Activated gamma-delta T cell treated with anti-CD3 and anti-CD28 coated beads, Interleukin-2, amount 50 U/mL, for 16 hours (primary cell): ENCODE measurements at places on chromosomes 5 and 9.

GRCh38 chr9:68643901-68644809 is 60.9 kb upstream of the PIP5K1B start:
- DNase-seq: no peak

DNA sequence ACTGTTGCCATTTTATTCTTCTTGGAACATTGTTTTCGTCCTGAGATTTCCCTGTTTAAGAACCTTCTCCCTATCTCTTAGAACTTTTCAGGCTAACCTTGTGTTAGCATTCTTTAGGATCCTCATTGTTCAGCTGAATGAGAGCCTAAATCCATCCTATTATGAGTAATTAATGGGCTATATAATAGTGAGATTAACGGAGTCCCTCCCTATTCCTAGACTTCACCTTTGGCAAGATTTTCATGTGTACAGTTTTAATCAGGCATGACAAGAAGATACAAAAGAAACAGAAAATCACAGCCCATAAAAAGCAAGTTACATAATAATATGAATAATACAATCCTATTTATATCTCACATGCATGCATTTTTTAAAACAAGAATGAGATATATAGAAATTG is 9.1 kb upstream of the MSMP start:
- no peak for DNase-seq

DNA sequence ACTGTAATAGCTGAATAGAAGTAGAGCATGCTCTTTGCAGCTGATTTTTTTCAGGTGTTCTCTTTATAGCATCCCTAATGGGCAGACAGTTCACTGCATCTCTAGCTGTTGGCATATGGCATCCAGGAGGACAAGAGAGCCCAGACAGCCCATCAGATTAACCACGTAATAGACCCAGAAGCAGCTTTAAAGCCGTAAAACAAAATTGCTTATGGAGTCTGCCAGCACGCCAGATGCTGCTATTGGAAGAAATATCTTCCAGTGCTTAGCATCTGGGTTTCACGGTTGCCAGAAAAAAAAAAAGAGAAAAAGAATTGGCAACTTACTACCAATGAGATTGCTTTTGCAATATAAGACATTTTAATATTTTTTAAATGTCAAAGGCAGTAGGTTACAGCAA is 869.4 kb upstream of the NUDT12 start:
- DNase-seq: no peak

DNA sequence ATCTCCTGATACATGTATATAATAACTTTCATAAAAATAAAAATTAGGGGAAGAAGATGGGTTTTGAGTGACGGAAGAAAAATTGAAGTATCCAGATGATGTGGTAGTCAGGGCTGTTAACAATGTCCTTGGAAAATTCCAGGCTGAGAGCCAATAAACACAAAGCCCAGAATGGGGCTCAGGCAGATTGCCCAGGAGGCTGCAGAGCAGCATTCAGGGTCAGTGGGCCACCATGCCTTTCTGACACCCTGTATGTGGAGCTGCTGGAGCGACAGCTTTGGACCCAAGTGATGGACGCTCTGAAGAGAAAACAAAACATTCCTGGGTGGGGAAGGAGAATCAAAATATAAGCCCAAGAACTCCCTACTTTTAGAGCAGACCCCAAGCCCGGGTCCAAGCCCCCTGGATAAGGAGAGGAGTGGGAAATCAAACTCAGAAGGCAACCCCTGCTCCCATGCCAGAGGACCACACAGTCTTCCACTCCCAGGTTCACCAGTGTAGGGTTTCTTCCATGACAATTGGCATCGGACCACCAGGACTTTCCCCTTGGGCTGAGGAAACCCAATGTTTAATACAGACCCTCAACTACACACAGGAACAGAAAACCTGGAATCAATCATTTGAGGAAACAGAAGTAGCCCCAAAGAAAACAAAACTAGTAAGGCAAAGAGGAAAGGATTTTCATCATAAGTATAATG is 45.7 kb upstream of the SPATA31C2 start:
- DNase-seq: no peak

DNA sequence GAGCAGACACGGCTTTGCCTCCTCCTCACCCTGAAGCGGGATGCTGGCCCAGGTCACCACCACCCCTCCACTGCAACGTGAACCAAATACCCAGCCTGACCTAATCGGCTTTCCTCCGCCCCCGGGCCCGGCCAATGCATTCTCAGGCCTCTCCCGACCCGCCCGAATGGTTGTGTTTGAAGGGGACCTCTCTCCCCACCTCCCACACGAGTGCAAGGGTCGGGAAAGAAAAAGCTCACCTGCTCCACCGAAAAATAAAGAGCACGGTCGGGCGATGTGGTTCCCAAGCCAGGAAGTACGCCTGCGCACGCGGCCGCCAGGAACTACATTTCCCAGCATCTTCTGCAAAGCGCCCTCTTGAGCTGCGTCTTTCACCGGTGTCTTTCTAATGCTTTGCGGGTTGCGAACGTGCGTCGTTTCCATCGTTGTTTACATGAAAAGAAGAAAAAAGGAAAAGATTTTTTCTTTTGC is at the start of gene ZNF883:
Gene ZNF883 (minus strand): TSS at position 282 of the 471 bp plus-strand sequence.
- no peak for DNase-seq

DNA sequence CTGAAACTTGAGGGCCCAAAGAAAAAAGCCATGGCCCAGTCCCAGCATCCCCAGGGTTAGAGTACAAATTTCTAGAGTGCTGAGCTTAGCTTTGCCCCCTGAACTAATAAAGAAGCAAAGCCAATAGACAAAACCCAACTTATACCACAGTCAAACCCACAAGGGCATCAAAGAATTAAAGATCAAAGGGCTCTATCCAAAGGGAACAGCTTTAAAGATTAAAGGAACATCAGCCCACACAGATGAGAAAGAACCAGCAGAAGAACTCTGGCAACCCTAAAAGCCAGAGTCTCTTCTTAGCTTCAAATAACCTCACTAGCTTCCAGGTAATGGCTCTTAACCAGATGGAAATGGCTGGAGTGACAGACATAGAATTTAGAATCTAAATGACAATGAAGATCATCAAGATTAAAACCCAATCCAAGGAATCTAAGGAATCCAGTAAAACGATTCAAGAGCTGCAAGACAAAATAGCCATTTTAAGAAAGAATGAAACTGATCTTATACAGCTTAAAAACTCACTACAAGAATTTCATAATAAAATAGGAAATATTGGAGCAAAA is 93.9 kb downstream of the YIPF5 start:
- DNase-seq: no peak

DNA sequence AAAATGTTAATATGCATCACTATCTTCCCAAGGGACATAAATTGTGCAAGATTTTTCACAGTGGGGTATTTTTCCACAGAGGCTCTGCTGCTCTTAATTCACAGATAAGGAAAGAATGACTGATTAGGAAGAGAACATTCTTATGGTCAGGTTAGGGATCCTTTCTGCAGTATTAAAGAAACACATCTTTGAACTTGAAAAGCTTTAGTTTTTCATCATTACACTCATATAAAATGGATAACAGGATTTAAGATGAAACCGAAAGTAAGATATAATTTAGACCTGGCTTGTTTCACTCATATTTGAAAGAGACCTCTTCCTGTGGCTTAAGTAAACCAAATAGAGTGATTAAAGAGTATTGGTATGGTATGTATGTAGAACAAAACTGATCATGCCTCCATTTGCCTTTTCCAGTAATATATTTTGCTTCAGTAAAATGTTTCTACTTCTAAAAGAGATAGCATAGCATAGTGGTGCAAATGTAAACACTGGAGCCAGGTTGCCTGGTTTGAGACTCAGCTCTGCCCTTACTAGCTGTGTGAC is 160.0 kb downstream of the PRR16 start:
- DNase-seq: no peak

DNA sequence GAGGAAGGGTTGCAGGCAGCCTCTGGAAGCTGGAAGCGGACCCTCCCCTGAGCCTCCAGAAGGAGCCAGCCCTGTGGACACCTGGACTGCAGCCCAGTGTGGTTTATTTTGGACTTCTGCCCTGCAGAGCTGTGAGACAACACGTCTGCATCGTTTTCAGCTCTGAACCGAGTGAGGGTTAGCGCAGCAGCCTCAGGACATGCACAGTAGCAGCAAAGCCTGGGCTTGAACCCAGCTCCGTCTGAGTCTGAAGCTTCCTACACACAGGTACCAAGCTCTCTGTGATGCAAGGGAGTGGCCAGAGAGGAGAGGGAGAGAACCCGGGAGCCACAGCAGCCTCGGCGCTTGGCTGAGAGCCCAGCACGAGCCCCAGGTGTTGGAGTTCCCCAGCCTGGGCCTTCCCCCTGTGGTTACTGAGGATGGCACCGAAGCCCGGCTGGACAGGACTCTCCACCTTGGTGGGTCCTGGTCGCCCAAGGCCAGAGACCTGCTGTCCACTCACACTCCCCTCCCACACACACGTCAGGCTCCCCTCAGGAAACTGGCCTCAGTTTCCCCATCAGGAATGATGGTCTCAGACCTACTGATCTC is 128.2 kb downstream of the OLFM1 start:
- no peak for DNase-seq

DNA sequence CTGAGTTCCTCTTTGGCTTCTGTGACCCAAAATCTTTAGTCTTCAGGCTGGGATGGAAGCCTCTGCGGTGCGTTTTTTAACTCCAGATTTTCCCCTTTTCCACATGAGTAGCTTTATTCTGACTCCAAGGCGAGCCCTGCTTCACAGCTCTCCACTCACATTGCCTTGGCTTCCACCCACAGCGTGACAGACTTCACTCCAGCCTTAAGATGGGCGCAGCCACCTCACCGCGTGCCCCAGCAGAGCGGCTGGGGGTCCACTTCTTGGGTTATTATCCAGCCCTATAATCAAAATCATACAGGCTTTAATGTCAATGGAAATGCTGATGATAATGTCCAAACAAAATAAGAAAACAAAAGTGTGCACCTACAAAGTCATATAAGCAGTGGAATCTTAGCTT is 1.2 kb downstream of the EXOC3 start:
- DNase-seq: no peak

- no peak for DNase-seq
These were observed 1052.7 kb upstream of the ARRDC3 start for GRCh38 chr5:92435781-92436180.

DNA sequence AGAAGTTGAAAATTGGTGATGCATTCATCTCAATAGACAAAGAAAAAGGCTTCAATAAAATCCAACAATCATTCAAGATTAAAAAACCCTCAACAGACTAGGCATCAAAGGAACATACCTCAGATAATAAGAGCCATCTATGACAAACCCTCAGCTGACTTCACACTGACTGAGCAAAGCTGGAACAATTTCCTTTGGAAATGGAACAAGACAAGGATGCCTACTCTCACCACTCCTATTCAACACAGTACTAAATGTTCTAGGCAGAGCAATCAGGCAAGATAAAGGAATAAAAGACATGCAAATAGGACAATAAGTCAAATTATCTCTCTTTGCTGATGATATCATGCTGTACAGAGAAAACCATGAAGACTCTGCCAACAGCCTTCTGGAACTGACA is 1188.1 kb downstream of the DTWD2 start:
- DNase-seq: no peak

DNA sequence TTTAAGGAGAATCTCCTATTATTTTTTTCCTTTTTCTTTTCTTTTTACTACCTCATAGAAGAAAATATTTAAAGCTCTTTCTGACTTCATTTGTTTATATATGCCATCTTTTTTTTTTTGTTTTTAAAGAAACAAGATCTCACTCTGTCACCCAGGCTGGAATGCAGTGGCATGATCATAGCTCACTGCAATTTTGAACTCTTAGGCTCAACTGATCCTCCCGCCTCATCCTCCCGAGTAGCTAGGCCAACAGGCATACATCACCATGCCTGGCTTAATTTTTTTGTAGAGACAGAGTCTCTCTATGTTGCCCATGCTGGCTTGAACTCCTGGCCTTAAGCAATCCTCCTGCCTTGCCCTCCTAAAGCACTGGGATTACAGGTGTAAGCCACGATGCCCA is 59.5 kb downstream of the LNPEP start:
- DNase-seq: no peak

DNA sequence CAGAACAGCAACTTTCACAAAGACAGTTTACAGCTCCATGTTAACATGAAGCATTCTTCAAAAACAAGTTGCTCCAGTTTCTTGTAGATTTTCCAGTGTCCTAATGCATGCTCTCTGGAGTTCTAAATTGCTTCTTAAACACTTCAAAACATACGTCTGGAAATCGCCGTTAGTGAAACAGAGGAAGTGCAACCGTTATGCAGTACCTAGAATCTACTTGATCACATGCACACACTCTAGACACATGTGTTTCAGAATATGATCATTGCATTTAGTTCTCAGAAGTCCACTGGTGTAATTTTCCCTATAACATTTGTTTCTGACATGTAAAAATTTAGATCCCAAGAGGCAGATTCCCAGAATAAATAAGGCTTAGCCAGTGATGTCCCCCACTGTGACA is 41.1 kb upstream of the RUFY1 start:
- DNase-seq: no peak

GRCh38 chr5:96714450-96714849 is 52.3 kb downstream of the CAST start:
- DNase-seq: no peak

GRCh38 chr9:136694163-136694871 is 7.1 kb upstream of the AGPAT2 start:
- DNase-seq: no peak

DNA sequence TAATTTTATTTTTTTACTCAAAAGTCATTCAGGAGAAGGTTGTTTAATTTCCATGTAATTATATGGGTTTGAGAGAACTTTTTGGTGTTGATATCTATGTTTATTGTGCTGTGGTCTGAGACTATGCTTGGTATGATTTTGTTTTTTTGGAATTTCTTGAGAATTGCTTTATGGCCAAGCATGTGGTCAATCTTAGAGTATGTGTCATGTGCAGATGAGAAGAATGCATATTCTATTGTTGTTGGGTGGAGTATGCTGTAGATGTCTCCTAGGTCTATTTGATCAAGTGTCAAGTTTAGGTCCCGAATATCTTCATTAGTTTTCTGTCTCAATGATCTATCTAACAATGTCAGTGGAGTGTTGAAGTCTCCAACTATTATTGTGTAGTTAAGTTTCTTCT is 134.9 kb downstream of the HMHB1 start:
- DNase-seq: no peak

- no peak for DNase-seq
These were observed 200.2 kb downstream of the SEMA6A start for GRCh38 chr5:116374434-116374852.

DNA sequence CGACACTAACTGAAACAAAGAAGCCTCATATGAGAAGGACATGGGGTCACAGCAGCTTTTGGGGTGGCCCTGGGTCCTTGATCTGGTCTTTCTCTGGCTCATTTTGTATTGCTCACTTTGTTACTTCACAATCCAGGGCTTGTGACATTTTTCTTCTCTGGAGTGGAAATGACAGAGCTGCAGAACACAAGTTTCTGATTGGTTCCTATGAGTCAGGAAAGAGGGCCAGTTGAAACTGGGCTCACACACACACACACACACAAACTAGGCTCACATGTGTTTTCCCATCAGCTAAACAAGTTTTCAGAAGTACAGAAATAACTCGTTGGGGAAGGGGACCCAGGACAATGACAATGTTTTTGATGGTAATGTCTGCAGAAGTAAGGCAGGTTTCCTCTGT is 54.3 kb downstream of the TMC1 start:
- DNase-seq: no peak

DNA sequence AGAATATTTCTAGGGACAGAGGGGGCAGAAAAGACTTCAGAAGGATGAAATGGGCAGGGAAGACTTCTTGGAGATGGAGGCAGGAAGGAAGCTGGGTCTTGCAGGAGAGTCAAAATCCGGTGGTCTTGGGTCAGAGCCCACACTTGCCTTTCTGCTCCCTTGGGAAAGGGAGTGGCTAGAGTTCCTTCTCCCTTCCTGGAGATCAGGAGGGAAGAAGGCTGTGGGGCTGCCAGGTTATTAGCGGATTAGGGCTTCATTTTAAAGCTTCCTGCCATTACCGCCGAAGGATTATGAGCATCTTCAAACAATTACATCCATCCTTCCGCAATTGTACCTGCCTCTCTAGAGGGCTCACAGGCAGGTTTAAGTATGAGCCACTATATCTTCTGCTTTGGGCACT is 19.2 kb upstream of the SYNPO start:
- DNase-seq: no peak
